Keratinocyte (primary cell): ENCODE measurements at places on chromosomes 12 and 14.
A peak's percentile ranks its signal among the peaks of the same experiment; 100 is the strongest.

DNA sequence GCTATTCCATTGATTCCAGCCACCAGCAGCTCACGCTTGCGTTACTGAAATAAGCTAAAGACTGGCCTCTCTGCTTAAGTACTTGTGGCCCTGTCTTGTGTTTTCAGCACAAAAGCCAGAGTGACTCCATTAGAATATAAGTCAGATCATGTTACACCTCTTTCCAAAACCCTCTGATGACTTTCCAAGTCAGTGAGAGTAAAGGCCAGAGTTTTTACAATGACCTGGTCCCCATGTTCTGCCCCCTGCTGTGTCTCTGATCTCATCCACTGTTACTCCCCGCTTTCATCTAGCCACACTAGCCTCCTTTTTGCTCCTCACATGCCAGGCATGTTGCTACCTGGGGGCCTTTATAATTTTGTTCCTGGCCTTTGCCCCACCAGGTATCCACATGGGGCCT, 6.9 kb upstream of the CKAP4 start:
- no peak for DNase-seq

GRCh38 chr12:123761841-123762714, at the start of gene DNAH10:
TSS of gene DNAH10 (plus strand) at chr12:123762301. CDS start at chr12:123762337, 36 bp downstream.
- no peak for DNase-seq

GRCh38 chr12:52636592-52637258, 15.3 kb downstream of the KRT2 start:
- DNase-seq = no peak

- DNase-seq = no peak
Observed at GRCh38 chr12:8455727-8456360, at the start of gene CLEC6A. TSS of gene CLEC6A (plus strand) at chr12:8455962. CDS start at chr12:8456112, 150 bp downstream.

DNA sequence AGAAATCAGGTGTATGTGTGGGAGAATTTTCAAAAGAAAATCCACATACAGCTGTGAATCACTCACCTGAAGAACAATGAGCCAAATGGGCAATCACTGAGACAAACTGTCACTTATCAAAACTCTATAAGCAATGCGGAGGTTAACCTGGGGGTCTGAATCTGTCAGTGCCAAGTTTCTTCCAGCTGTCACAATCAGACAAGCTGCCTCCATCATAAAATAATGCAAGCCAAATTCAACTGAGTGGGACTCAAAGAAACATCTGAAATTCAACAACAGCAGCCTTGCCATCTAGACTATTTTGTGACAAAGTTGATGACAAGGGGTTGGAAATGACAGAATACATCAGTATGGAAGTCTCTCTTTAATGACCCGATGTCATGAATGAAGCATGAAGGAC, 60.3 kb downstream of the GARIN6 start:
- DNase-seq = no peak

GRCh38 chr14:68873376-68873775, 80.5 kb upstream of the ZFP36L1 start:
- no peak for DNase-seq

DNA sequence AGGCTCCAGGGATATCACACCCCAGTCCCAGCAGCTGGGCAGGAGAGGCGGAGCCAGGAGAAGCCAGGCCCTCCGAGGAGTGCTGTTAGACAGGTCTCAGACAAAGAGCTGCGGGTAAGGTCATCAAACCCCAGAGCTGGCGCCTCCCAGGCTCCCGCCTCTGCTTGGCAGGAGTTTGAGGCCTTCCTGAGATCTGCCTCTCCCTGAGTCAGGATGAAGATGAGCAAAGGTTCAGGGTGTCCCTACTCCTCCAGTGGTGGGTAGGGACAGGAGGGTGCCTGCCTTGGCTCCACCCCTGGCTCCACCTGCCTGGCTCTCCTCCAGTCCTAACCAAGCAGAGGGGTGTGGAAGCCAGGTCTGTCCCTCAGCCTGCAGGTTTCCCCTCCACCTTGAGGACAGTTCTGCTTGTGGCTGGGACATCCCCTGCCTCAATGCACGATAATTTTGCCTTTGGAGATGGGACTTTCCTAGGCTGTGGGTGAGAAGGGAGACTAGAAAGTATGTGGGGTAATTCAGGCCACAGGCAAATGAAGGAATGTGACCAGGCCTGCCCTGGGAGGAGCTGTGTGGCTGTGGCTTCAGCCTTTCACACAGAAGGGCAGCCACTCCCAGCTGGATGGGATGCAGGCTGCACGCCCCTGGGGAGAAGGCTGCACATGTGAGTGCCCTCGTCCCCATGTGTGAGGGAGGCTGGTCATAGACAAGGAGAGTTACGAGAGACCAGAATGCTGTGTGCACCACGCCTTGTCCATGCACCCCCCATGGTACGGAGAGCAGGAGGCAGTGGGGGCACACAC, 2.2 kb downstream of the PLEKHG6 start:
- peak; percentile 90 for DNase-seq

DNA sequence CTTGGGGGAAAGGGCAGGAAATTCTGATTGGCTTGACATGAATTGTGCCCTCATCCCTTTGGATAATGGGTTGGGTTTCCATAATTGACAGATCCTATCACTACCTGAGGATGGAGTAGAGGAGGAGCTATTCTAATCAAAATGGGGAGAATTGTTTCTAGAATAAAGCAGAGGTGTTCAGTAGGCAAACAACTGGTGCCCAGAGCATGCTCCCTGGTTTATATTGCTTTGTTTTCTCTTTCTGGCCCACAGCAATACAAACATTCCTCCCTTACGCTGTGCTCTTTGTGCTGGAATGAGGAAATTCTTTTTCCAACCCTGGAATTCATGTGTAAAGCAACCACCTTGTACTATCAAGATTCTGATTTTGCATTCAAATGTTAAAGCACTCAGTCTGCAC, 147.4 kb downstream of the RASSF9 start:
- DNase-seq = no peak

DNA sequence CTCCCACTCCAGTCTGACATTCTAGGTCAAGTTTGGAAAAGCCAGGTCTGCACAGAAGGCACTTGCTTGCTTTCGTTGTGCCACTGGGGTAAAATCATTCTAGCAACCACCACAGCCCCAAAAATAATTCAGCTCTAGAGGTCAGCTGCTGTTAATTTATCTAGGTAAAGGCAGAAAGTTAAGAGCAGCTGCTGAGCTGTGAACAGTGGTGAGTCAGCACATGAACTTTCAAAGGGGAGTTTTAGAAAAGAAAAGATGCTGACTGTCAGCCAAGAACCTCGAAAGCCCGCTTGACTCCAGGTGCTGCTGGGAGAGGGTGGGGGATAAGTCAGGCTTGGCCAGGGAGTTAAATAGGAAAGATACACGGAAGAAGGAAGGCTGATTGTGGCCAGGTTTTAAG, 12.7 kb downstream of the CCDC197 start:
- no peak for DNase-seq
